Right lobe of liver (tissue), 6 donors: ENCODE measurements at places on chromosomes 13 and 19. TPM values are rescaled to one million over a fixed set of nuclear protein-coding genes. Genes with fewer than 3 reads are reported as not detected.

GRCh38 chr13:70788074-70788473, 679.8 kb upstream of the KLHL1 start:
- DNase-seq: no peak
- H3K36me3 ChIP-seq: no peaks in the 10 kb centered on the region
- H3K27ac ChIP-seq: no peak overlapping the region
- H3K27me3 ChIP-seq: no peaks in the 10 kb centered on the region

DNA sequence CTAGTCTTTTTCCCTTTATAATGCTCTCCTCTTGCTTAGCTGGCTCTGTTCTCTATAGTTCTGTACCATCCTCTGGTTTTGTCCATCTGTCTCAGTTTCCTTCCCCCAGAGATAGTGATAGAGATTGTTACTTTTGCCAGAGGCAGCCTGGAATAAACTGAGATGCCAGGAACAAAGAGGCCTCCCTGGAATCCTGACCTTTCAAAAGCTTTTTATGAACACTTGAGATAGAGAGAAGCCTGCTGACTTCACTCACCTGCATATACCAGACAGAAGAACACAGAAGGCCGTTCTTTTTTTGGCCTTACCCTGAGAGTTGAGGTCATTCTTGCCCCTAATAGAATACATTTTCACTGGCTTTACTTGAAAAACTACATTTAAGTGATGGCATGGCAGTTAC, 150.2 kb downstream of the LHFPL6 start:
- DNase-seq: no peak
- no peaks in the 10 kb centered on the region for H3K4me1 ChIP-seq
- no peak overlapping the region for H3K4me3 ChIP-seq
- H3K27me3 ChIP-seq: no peaks in the 10 kb centered on the region
- H3K36me3 ChIP-seq: no peaks in the 10 kb centered on the region

GRCh38 chr13:85497652-85498051, 301.6 kb downstream of the SLITRK6 start:
- no peaks in the 10 kb centered on the region for H3K27me3 ChIP-seq
- no peak for DNase-seq
- H3K27ac ChIP-seq: no peak overlapping the region
- no peaks in the 10 kb centered on the region for H3K36me3 ChIP-seq

GRCh38 chr13:38316129-38316528, 33.5 kb upstream of the UFM1 start:
- H3K27me3 ChIP-seq: no peaks in the 10 kb centered on the region
- H3K4me1 ChIP-seq: no peaks in the 10 kb centered on the region
- no peak for DNase-seq
- H3K27ac ChIP-seq: no peak overlapping the region

- H3K27me3 ChIP-seq: no peaks in the 10 kb centered on the region
- peaks cover 17% of the 10 kb centered on the region for H3K4me1 ChIP-seq
- peak; percentile 91 for DNase-seq
- peak overlapping the region; percentile 94 for H3K27ac ChIP-seq
- no peaks in the 10 kb centered on the region for H3K36me3 ChIP-seq
These were observed 149.7 kb downstream of the TM9SF2 start for GRCh38 chr13:99651016-99651415.

GRCh38 chr13:47397739-47398138, 500.9 kb upstream of the HTR2A start:
- no peak overlapping the region for H3K27ac ChIP-seq
- DNase-seq: no peak
- H3K36me3 ChIP-seq: no peaks in the 10 kb centered on the region
- no peaks in the 10 kb centered on the region for H3K4me1 ChIP-seq

DNA sequence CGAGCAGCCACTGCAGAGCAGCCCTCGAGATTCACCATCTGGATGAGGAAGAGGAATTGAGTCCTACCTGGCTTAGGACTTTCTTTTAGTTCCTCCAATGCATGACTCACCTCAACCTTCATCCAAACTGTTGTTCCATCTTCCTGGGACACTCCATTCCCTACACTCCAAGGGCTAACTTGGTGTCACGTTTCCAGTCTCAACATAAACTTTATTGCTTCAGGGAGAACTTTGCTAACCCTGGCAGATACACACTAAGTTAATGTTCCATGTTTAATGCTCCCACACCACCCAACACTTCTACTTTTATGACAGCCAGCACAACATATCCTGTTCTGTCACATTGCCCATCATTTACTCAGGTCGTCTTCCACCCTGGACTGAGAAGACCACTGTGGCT, 164.4 kb downstream of the RBM26 start:
- no peaks in the 10 kb centered on the region for H3K27me3 ChIP-seq
- H3K4me1 ChIP-seq: peaks cover 2% of the 10 kb centered on the region
- H3K36me3 ChIP-seq: no peaks in the 10 kb centered on the region
- no peak overlapping the region for H3K4me3 ChIP-seq
- no peak for DNase-seq

DNA sequence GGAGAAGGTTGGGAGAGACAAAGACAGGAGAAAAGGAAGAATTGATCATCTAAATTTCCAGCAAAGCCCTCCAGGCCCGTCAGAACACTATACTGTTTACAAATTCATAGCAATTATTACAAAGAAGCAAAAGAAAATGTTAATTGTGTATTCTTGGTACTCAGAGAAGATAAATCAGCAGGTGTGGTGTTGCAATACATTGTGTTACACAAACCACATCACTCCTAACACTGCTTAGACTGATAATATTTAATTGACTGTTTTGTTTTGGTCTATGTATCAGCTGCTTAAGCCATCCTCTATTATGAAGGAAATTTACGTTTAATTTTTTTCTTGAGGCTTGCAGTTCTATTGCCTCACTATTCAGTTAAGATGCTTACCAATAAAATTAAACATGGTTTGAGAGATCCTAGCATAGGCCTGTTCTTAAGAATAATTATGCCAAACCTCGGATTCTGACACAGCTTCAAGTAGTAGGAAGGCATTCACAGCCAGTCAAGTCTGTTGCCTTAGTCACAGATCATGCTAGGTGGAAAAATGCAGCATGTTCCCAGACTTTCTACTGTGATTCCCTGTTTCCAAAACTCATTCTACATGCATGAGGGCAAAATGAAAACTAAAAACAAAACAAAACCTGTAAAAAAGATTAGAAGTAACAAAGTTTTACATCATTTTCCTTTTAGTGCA, 129.2 kb downstream of the TBC1D4 start:
- DNase-seq: no peak
- no peaks in the 10 kb centered on the region for H3K36me3 ChIP-seq
- no peaks in the 10 kb centered on the region for H3K27me3 ChIP-seq
- no peaks in the 10 kb centered on the region for H3K4me1 ChIP-seq

DNA sequence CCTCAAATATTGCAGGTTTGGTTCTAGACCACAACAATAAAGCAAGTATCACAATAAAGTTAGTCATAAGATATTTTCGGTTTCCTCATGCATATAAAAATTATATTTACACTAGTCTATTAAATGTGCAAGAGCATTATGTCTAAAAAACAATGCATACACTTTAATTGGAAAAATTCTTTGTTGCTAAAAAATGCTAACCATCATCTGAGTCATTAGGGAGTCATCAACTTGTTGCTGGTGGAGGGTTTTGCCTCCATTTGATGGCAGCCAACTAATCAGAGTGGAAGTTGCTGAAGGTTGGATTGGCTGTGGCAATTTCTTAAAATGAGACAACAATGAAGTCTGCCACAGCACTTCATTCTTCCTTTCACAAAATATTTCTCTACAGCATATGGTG, 422.3 kb upstream of the GPC6 start:
- DNase-seq: no peak
- no peaks in the 10 kb centered on the region for H3K36me3 ChIP-seq
- H3K4me1 ChIP-seq: no peaks in the 10 kb centered on the region
- H3K4me3 ChIP-seq: no peak overlapping the region
- H3K27me3 ChIP-seq: no peaks in the 10 kb centered on the region

Gene ZNF223
- 2.4 TPM for total RNA-seq

Gene ZNF541
- total RNA-seq: not detected
